ENCODE measurements at places on chromosomes 16 and 17.

DNA sequence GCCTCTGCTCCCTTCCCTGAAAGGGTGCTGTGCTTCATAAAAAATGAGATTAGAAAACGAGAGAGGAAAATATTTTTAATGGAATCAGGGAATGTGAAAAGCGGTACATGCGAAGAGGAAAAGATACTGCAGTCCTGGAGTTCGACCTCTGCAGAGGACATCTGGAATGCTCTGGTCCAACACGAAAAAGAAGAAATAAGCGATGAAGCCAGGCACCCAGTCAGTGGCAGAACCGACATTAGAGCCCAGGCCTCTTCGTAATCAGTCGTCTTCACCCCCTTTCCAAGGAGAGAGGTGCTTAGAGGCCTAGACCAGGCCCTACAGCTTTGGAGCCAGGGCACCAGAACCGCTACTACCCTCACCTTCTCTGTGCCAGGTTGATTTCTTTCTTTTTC is 459 bp upstream of the MARCHF10 start:
- no peak for DNase-seq

GRCh38 chr16:54628796-54629625 is 301.7 kb upstream of the IRX5 start:
- no peak for DNase-seq

- DNase-seq: no peak
These were observed 74.7 kb upstream of the CIBAR2 start for GRCh38 chr16:85187002-85187401.

DNA sequence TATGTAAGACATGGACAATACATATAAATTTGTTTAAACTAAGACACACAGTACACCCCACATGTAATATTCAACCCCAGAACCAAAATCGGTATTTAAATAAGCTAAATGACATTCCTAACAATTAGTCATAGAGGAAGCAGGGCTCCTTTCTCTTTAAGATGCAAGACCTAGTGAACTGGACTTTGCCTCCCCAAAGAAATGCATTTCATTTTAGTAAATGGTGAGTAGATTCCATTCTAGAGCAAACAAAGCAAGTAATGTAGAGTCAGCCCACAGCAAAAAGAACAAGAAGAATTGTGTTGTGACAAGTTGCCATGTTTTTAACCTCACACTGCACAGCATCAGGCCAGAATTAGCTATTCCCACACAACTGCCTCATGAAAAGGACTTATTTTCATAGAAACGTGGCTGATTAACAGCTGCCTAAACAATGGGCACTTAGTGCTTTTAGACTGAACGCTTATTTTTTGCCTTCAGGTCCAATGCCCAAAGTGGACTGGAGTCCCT is 14.4 kb downstream of the DNAJC7 start:
- DNase-seq: no peak

DNA sequence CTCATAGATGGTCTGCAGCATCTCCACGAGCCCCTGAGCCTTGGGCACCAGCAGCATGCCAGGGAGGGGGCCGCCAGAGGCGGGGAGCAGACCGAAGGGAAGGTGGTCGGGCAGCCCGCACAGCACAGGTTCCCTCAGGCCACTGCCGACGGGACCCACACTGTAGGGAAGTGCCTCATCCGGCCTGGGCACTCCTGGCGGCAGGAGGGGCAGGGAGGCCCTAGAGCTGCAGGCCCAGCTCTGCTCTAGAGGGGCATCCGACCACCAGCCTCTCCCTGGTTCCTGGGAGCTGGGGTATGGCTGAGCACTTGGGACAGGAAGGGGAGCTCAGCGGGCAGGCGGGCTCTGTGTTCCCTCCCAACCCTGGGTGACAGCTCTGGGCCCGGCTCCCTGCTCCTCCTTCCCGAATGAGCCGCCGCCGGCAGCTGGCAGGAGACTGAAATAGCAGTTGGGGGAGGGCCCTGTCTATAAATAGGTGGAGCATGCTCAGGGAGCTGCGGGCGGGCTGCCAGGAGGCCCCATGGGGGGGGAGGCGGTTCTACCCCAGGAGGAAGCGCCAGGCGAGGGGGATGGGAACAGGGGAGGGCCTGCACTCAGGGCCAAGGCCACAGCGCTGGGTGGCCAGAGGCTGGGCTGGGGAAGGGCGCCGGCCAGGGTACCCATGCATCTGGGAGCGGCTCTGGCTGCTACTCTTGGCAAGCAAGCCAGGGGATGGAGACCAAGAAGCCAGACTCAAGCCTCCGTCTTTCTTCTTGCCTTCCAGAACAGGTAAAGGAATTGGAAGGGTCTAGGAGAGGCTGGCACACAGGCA is 12.4 kb downstream of the HDAC5 start:
- DNase-seq: peak; percentile 41

GRCh38 chr16:55539488-55539887 is 27.0 kb upstream of the CAPNS2 start:
- DNase-seq: no peak

- no peak for DNase-seq
These were observed 9.4 kb upstream of the NPTX1 start for GRCh38 chr17:80485846-80486245.

DNA sequence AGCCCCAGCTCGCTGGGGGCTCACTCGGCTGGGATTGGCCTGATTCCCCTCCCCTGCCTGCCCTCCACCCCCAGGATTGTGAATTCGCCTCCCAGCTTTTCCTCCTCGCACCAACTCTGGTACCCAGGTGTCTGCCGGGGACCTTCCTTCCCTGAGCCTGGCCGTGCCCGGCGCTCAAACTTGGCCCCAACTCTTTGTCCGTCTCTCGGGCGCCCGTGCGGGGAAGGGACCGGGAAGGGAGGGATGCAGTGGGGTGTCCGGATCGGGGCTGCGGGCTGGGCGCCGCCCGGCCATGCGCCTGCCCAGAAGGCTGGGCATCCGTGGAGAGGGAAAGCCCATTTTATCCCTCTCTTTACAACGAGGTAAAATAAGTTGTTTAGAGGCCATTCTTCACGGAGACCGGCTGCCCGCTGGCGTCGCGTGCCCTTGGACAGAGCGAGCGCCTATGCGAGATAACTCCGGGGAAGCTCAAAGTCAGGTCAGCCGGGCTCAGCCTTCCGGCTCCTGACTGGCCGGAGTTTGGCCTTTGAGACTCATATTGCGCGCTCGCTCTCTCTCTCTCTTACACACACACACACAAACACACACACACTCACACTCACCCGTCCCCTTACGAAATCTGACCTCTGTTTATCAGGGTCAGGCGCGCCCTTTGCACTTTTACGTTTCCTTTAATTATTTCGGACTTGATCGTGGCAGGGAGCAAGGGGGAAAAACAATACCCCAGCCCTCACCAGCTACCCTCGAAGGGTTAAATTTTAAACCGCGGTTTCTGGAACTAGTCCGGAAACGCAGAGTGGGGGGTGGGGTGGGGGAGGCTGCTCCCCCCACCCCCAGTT is 774 bp upstream of the MAF start:
- DNase-seq: no peak

DNA sequence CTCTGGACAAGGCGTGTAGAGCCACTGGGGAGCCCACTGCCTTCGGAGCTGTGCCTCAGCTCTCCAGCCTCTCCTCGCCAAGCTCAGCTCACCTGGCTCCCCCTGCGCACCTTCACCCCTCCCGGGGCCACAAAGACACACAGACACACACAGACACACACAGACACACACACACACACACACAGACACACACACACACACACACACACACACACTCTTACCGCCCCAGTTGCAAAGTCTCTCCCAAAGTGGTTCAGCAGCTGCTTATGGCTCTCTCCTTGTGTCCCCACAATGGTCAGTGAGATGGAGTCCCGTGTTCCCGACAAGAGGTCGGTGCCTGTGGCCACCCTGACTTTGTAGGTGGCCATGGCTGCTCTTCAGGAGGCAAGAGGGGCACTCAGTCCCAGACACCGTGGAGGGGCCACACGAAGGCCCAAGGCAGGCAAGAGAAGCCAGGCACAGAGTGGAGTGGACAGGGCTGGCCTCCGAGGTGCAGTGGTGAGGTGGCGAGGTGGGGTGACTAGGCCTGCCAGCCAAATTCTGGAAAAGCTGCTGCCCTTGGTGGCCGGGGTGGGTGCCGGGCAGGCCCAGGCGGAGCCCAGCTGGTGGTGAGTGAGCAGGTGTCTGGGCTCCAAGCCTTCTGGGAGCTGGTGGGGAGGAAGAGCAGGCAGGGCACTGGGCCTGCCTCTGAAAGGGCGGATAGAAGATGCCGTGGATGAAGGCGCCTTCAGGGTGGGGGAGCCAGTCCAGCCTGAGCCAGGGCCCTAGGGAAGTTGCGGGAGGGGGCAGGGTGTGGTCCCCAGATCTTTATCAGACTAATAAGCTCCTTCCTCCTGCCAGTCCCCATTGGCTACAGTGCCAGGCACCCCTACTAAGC is at the start of gene ALOX12B:
Gene ALOX12B (minus strand): TSS at position 642 of the 877 bp plus-strand sequence. CDS start 274 bp downstream, at position 368.
- DNase-seq: no peak

GRCh38 chr16:68313116-68313515 is 2.3 kb downstream of the PRMT7 start:
- no peak for DNase-seq
